Lower leg skin (tissue), 4 donors: ENCODE measurements at places on chromosomes 7 and 10. TPM values are rescaled to one million over a fixed set of nuclear protein-coding genes. Genes with fewer than 3 reads are reported as not detected.

- DNase-seq: no peak
Measured at GRCh38 chr10:121316432-121316831, 281.8 kb downstream of the FGFR2 start.

- DNase-seq: no peak
Measured at GRCh38 chr10:132397036-132397541, at the start of gene PWWP2B. Gene PWWP2B, plus strand, starts transcription at chr10:132397200. Its CDS starts 27 bp downstream, at chr10:132397227.

GRCh38 chr10:128938558-128938957 lies 528.5 kb upstream of the MGMT start:
- DNase-seq: no peak

The RBP4 gene
- 13.5 TPM for total RNA-seq
